Progenitor cell of endocrine pancreas (in vitro differentiated cells): ENCODE measurements at places on chromosomes 1 and 21.

- no peak for DNase-seq
Observed at GRCh38 chr1:51963592-51964308, 26.8 kb downstream of the RAB3B start.

DNA sequence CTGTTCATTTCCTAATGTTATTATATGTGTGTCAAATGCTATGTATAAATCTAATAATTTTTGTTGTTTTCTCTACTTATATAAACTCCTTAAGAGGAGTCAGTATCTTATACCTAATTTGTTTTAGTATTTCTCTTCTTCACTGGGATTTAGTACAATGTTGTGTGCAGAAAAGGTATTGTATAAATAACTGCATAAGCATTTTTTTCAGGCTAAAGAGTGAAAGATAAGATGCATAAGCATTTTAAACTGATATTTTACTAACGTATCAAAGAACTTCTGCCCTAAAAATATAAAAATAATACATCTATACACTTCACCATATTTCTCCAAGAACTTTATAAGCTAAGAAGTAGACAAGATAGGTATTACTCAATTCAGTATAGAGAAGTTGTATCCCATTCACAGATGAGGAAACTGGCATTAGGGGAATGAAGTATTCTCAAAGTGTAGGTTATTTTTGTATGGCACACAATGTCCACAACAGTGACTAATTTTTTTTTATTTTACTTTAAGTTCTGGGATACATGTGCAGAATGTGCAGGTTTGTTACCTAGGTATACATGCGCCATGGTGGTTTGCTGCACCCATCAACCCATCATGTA, 59.3 kb downstream of the NUP210L start:
- no peak for DNase-seq

GRCh38 chr1:221166559-221167318, 287.5 kb downstream of the HLX start:
- DNase-seq = no peak

DNA sequence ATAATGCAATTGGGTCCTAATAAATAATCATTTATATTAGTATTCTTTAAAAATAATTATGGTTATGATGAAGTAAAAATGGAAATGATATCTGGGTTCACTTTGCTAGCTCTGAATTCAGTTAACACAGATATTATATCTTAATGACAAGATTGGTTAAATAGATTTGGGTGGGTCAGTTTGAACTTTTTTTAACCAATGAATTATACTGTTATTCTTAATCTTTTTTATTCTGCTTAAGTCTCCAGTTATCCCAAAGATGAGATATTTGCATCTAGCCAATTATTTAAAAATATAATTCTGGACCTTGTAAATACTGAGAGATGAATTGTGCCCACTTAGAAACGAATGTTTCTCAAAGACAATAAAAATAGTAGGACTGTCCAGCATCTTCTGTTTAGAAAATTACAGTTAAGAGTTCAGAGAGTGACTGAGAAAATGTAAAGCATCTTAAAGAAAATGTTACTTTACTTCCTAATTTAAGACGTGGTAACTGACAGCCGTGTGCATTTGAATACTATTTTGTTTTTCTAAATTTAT, 345.2 kb downstream of the USP25 start:
- DNase-seq = no peak

GRCh38 chr1:226722901-226723656, 16.0 kb downstream of the ITPKB start:
- no peak for DNase-seq

- DNase-seq = no peak
Observed at GRCh38 chr1:199102239-199102638, 463.4 kb downstream of the PTPRC start.

DNA sequence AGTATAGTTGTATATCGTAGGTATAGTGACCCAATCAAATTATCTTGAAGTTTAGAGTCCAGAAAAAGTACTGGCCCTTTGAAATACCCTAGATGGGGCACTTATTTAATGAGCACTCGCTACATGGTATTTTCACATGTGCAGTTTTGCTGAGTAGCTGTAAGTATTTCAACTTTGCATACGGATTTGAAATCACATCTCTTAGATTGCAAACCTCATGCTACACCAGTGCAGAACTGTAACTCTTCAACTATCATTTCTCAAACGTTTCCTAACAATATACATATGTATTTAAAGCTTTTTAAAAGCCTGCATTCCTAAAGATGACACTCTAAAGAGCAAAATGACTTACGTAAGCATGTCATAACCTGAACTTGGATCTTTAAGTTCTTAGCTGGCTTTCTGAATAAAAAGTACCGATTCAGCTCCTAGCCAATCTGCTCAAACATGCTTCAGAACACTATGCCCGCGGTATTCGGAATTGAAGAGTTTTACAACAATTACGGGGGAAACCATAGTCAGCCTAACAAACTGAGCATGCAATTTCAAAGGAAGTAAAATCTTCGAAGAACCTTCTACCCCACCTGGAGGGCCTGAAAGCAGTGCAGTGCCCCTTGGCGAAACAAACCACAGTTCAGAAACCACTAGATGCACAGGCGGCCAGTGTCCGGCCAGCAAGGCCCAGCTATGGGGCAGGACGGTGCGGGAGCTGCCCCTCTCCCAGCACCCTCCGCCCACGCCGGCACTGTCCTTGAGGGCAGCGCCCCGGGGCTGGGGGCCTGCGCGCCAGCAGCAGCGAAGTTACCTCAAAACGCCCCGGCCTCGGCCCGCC, 863 bp downstream of the FH start:
- no peak for DNase-seq

GRCh38 chr1:162498496-162498810, 835 bp downstream of the UHMK1 start:
- DNase-seq = no peak

DNA sequence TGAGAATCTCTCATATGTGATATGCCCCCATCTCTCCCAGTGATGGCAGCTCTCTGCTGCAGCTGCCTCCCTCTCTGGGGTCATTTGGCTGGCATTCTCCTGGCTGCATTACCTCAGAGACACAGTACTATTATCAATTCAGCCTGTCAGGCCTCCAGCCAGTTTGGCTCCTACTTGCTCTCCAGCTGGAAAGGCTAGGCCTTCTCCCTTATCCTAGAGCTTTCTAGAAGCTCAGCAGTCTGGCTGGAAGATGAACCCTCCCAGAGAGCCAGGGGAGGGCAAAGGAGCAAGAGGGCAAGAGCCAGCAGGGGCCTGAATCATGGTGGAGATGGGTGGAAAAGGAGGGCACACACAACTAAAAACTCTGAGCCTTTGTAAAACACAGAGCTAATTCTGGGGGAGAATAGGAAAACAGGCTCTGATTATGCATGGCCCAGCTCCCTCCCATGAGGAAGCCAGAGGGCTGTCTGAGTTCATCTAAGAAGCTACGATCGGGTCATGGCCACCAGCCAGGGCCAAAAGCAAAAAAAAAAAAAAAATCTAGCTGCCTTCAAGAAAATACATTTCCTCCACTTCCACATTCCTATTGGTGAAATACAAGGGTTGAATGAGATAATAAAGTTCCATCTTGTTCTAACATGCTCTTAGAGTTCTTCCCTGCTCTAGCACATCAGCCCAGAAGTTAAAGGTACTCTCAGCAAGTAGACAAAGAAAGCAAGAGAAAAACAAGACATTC, 8.8 kb downstream of the LAMB3 start:
- DNase-seq = no peak

GRCh38 chr1:165259236-165259635, 97.3 kb downstream of the LMX1A start:
- no peak for DNase-seq

DNA sequence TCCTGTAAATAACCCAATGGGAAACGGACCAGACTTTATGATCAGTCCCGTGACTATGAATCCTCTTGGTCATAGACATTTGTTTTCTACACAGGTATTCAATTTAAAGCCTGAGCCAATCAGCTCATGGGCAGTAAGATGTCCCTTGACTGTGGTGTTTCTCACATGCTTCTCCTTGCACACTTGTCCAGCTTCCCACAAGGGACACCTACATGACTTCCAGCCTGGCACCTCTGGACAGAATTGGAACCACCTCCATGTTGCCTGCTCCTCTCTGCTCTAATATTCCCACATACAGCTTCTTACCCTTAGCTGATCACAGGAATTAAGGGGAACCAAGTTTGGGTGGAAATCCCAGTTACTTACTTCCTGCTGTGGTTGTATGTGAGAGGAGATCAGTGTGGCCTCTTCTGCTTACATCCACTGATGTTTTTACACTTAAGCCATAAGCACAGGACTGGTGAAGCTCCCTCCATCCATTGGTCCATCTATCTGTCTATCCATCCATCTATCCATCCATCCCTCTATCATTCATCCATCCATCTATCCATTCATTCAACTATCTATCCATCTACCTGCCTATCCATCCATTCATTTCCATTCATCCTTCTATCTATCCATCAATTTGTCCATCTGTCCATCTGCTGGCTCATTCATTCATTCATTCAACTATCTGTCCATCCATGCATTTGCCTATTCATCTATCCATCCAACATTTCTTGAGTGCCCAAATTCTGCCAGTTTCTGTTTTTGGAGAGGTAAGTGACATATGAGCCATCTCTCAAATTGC, 16.4 kb downstream of the RUNX1 start:
- DNase-seq = no peak

GRCh38 chr1:111222308-111223125, 5.0 kb upstream of the CHI3L2 start:
- peak; percentile 68 for DNase-seq

GRCh38 chr1:70358921-70359564, 4.5 kb upstream of the ANKRD13C start:
- DNase-seq = no peak

- no peak for DNase-seq
Observed at GRCh38 chr1:193322211-193322610, 135.8 kb upstream of the B3GALT2 start.

- peak; percentile 47 for DNase-seq
Observed at GRCh38 chr1:6785728-6786505, 663 bp downstream of the CAMTA1 start.

DNA sequence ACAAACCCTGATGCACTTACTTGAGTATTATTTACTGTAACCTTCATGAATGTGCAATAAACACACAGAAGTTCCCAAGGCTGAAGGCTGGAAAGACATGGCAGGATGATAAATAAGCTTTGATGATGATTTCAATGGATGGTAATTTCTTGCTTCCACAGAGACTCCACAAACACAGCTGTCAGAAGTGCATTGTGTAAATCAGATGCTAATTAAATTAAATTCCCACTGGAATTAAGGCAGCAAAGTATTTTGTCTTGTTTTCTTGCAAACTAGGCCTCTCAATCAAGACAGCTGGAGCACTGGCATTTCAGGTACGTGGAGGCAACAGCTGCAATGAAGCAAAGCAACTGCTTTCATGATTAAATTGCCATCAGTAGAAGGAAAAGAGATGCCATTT, 24.1 kb downstream of the FAM177B start:
- no peak for DNase-seq
